CD14-positive monocyte (primary cell): ENCODE measurements at places on chromosomes 16 and 17.

- DNase-seq, result peak; percentile 98
These were observed 14.6 kb upstream of the CIITA start for GRCh38 chr16:10862438-10862837.

GRCh38 chr16:69309316-69309715 is 1.8 kb upstream of the VPS4A start:
- no peak for DNase-seq

DNA sequence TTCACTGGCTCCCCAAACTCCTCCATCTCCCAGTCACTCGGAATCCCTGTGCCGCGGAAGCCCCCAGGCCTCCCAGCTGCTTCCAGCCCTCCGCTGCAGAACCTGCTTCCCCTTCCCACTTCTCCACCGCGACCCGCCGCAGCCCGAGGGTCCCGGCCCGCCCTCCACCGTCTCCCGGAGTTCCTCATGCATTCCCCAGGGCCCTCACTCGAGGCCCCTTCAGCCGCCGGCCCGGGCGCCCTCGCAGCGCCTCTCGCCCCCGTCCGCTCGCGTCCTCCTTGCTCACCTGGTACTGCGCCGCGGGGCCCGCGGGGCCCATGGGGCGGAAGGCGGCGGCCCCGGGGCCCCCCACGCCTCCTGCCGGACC is 329 bp downstream of the SMARCD2 start:
- DNase-seq, result peak; percentile 34

DNA sequence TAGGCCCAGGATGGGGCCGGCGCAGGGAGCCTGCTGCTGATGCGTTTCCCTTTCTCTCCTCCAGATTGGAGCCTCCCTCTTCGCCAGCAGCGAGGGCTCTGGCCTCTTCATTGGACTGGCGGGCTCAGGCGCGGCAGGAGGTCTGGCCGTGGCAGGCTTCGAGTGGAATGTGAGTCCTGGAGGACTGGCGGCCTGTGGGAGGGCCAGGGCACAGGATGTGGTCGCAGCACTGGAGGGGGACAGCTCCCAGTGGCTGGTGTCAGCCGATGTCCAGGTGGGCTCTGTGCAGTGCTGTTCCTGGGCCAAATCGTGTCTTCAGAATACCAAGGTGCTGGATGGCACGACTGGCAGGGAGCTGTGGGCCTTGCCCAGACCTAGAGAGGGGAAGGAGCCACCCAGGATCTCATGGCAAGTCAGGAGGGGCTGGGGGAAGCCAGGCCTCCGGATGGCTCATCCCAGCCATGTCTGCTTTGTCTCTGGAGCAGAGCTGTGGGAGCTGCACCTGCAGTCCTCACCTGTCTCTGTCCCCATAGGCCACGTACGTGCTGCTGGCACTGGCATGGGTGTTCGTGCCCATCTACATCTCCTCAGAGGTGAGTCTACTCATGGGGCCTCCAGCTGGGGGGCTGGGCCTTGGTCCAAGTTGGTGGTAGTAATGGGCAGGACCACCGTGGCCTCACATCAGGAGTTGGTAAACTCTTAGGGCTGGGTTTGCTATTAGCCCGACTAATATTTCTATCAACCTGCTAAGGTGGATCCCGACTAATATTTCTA is 7.3 kb downstream of the SLC5A10 start:
- no peak for DNase-seq

GRCh38 chr17:37121616-37122015 is 172.9 kb downstream of the AATF start:
- DNase-seq, result no peak
